ENCODE measurements at places on chromosomes 12 and 14.

GRCh38 chr14:50335989-50336824, 24.1 kb downstream of the DMAC2L start:
- no peak for DNase-seq

GRCh38 chr14:103629503-103630121, 601 bp downstream of the KLC1 start:
- peak; percentile 45 for DNase-seq

- DNase-seq = no peak
Observed at GRCh38 chr14:70441641-70442040, 10.3 kb upstream of the ADAM21 start.

GRCh38 chr12:75706786-75707605, 195.6 kb upstream of the KRR1 start:
- DNase-seq = no peak

DNA sequence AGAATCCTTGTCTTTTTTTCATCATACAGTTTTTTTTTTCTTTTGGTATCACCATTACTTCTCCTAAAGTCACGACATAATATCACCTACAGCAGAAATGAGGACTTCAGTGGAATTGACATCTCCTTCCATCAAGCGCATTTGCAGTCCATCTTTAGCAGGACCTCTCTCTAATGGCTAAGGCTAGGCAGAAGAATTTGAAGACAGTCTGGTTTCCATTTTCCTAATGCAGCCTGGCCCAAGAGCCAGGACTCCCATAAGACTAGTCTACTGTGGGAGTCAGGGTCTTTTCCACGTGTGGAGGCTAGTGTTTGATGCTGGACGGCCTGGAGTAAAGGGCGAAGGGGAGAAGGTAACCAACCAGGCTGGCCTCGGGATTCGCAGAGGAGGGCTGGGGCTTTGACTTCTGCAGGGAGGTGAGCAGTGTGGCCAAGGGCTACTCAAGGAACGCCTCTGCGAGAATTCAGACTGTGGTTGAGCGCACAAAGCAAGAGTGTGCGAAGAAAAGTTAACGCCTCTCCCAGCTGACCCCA, 769 bp upstream of the ZNF740 start:
- no peak for DNase-seq

- no peak for DNase-seq
Observed at GRCh38 chr12:112183141-112184021, 58.0 kb downstream of the TRAFD1 start.

GRCh38 chr12:32107359-32108267, 966 bp downstream of the BICD1 start:
- DNase-seq = peak; percentile 16

- no peak for DNase-seq
Observed at GRCh38 chr12:102980350-102980749, 22.9 kb downstream of the ASCL1 start.

- DNase-seq = peak; percentile 34
Observed at GRCh38 chr14:68978172-68978911, 760 bp downstream of the ACTN1 start.

DNA sequence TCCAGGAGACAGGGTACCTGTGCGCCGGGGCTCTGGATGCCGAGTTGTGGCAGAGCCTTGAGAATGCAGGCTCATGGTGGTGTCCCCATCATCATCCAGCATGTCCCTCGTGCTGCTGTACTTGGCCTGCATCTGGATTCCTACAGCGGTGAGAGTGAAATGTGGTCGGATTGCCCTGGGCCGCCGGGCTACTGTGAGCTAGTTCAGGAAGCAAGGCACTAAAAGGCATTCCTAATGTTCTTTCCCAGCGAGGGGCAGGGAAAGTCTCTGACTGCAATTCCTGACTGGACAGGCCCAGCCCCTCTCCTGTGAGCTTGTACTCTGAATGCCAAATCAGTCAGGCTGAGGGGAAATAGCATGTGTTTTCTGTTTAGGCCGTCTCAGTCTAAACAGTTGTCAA, at the start of gene CLEC1A:
Gene CLEC1A, minus strand, starts transcription at position 195 of the 400 bp plus-strand sequence. Its CDS starts 63 bp downstream, at position 132.
- DNase-seq = no peak

DNA sequence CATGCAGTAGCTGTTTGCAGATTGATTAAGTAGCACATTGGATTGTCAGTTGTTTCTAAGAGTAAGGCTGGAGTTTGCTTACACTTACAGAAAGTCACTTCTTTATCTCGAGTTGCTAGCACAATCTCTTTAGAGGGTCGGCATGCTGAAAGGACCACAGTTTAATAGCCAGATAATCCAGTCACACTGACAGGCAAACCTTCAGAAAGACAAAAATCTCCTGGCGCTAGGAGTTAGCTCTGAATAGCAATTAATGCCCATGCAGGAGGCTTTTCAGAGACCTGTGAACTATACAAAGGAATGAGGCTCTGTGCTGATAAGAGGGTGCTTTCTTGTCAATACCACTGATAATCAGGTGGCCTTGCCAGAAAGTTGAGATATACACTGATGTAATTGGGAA, 1043.0 kb downstream of the AACS start:
- no peak for DNase-seq

GRCh38 chr14:106811162-106811561, 1284.8 kb downstream of the TMEM121 start:
- DNase-seq = no peak

DNA sequence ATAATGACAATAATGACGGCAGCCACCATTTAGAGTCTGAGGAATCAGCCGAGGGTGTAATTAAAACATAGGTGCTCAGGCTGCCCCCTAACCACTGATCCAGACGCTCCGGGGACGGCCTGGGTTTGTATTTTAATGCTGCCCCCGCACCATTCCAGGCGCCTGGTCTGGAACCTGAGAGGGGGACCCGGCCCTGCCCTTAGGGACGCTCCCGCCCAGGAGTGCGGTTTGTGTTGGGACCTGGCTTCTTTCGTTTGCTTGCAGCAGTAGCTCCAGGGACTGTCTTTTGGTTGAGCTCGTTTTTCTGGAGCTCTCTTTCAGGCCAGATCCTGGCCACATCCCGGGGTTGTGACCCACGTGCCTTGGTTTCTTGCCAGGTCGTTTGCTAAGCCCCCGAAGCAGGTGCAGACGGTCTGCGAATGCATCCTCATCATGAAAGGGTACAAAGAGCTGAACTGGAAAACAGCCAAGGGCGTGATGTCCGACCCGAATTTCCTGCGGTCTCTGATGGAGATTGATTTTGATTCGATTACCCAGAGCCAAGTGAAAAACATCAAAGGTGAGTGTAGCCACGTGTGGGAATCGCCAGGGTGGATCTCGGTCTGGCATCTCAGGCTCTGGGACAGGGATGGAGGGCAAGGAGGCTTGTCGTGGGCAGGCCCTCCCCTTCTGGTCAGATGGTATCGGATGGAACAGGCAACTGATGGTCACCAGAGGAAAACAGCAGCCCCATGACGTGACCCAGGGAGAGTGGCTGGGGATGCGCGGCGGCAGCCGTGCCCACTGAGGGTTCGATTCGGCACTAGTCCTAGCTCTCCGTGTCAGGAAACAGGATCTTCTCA, 63.5 kb downstream of the CCDC92 start:
- no peak for DNase-seq

- DNase-seq = no peak
Observed at GRCh38 chr14:54301359-54301758, 95.4 kb upstream of the CDKN3 start.

GRCh38 chr12:114704096-114704495, 20.1 kb upstream of the TBX3 start:
- no peak for DNase-seq

GRCh38 chr14:105064721-105065143, 498 bp downstream of the GPR132 start:
- peak; percentile 60 for DNase-seq

DNA sequence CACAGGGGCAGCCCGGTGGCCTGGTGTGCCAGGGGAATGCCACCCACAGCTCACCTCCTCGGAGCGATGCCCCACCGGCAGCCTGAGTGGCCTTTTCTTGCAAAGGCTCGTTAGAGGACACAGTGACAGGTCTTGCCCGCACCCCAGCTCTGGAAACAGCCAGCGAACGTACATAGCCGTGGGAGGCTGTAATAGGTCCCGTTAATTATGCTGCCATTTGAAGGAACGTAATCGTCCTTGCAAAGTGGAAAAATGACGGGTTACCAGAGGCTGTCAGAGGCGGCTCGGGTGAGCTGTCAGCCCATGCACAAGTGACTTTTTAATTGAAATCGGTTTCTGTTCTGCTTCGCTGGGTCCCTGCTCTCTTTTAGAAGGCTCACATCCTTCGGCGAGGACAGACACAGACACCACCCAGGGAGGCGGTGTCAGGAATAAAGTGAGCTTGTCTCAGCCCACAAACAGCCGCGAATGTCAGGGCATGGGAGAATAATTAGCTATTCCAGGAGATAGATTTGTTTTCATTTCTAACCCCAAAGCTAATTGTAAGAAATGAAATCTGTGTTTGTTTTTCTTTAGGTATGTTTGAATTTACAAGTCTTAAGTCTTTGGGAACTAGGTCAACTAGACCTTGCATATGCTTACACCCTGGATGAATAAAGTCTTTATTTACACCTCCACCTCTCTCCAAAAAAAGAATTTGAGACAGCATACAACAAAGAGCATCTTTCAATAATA, 77.2 kb upstream of the RFLNA start:
- DNase-seq = no peak

Data from CD4-positive, alpha-beta T cell treated with Interleukin-12 subunit alpha and Interleukin-12 subunit beta, for 1 hour (primary cell).